ENCODE measurements at places on chromosomes 13 and 19. TPM values are rescaled to one million over a fixed set of nuclear protein-coding genes. Genes with fewer than 3 reads are reported as not detected.

Gene SMIM44
- 0.60 TPM for total RNA-seq

Gene ACP5
- total RNA-seq = 0.83 TPM

Gene ZNF333
- total RNA-seq = 2.3 TPM

Gene PNMA8B
- total RNA-seq = not detected

Gene TNNI3
- total RNA-seq = 11.1 TPM

Gene NANOS3
- not detected for total RNA-seq

Gene ZNF260
- 0.31 TPM for total RNA-seq

Gene GAPDHS
- not detected for total RNA-seq

Gene MYO1F
- not detected for total RNA-seq

Gene TSKS
- total RNA-seq = not detected

Gene KPNA3
- 15.5 TPM for total RNA-seq

Gene CACNG7
- total RNA-seq = not detected

Gene VAV1
- total RNA-seq = 0.57 TPM

Gene CGB7
- total RNA-seq = not detected

Gene GRIK5
- 0.21 TPM for total RNA-seq

Gene ZNF575
- 0.08 TPM for total RNA-seq

Gene THAP8
- total RNA-seq = 7.2 TPM

Gene RGCC
- 48.6 TPM for total RNA-seq

Gene ZNF793
- not detected for total RNA-seq

Gene DAND5
- not detected for total RNA-seq

Gene TEKTIP1
- not detected for total RNA-seq

Gene SYNGR4
- 1.2 TPM for total RNA-seq

Gene CCNE1
- 29.1 TPM for total RNA-seq

Gene CACNG6
- total RNA-seq = 2.3 TPM

Gene CYP2A7
- total RNA-seq = not detected

Gene GPR180
- total RNA-seq = 4.6 TPM

Gene SRRM5
- 0.50 TPM for total RNA-seq

Gene FGF22
- total RNA-seq = 0.05 TPM
